Kidney tubule cell (primary cell): ENCODE measurements at places on chromosomes 1 and 21.

GRCh38 chr1:159854116-159854692 is 8.3 kb downstream of the VSIG8 start:
- DNase-seq: peak; percentile 66

GRCh38 chr1:147246044-147246690 is 3.7 kb downstream of the CHD1L start:
- no peak for DNase-seq

- DNase-seq: peak; percentile 89
These were observed 128.1 kb upstream of the VAMP3 start for GRCh38 chr1:7642781-7643529.

DNA sequence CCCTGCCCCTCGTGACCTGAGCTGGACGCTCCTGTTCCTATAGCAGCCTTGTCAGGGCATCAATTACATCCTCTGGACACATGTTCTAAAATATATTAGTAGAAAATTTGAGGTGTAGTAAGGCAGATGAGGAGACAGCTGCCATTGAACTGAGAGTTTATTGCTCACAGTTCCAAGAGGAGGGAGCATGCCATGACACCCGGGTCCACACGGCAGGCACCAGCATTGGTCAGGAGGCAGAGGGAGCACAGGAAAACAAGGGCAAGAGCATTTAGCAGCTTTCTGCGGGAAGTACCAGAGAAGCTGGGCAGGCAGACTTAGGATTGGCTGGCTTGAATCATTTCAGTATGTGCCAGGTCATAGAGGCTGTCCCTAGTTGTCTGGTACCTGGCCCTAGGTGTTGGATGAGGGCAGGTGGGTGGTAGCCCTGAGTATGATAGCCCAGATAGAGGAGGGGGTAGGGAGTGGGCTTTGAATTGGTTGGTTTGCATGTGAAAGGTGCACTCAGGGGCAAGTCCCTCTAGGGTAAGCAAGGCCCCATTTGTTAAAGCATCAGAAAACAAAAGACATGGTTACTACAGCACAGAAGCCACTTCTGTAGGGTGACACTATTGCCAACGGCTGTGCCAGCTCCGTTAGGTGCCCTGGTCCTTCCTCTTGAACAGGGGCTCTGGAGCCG is 223.6 kb upstream of the RAB4A start:
- DNase-seq: no peak

DNA sequence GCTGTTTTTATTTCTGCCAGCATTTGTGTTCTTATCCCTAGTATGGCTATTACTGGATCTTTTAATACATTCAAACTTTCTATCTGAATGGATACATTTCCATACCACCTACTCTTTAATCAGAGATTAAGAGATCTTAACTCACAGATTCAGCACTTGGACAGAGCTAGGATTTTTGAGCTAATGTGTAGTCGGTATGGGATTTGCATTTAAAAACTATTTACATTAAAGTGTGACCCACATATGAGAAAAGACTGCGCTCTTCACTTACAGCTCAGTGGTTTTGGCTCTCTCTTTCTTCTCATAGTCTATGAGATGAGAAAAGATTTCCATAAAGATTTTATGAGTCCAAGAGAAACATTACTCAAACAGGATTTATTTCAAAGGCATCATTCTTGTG is 16.4 kb downstream of the HMGB4 start:
- no peak for DNase-seq
